CD8-positive, alpha-beta T cell (primary cell): ENCODE measurements at places on chromosomes 2 and 18. TPM values are rescaled to one million over a fixed set of nuclear protein-coding genes. Genes with fewer than 3 reads are reported as not detected.
A peak's percentile ranks its signal among the peaks of the same experiment; 100 is the strongest.

- peak; percentile 47 for DNase-seq
Observed at GRCh38 chr2:74181739-74182138, 3.1 kb upstream of the MOB1A start.

Gene KIAA2012
- not detected for total RNA-seq

Gene C1QL2
- total RNA-seq = not detected

Gene ZBTB7C
- total RNA-seq = not detected

Gene DNAJC10
- total RNA-seq = 27.5 TPM

GRCh38 chr18:7950380-7951136 is 383.4 kb downstream of the PTPRM start:
- no peak for DNase-seq

DNA sequence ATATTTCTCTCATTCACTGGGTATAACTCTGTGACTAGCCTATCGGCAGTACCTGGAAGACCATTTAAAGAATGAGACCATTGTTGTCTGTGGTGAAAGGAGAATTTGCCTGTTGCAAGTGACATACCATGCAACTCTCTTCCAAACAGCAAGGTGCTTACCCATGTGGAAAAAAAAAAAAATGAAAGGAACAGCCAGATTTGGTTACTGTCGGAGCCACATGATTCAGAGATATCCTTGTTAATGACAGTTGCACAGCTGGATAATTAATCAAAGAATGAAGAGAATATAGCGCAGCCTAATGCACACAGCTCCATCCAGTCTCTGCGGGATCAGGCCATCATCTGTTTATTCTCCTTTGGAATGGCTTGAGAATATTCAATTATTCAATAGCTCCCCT is 141.8 kb downstream of the HRH4 start:
- no peak for DNase-seq

DNA sequence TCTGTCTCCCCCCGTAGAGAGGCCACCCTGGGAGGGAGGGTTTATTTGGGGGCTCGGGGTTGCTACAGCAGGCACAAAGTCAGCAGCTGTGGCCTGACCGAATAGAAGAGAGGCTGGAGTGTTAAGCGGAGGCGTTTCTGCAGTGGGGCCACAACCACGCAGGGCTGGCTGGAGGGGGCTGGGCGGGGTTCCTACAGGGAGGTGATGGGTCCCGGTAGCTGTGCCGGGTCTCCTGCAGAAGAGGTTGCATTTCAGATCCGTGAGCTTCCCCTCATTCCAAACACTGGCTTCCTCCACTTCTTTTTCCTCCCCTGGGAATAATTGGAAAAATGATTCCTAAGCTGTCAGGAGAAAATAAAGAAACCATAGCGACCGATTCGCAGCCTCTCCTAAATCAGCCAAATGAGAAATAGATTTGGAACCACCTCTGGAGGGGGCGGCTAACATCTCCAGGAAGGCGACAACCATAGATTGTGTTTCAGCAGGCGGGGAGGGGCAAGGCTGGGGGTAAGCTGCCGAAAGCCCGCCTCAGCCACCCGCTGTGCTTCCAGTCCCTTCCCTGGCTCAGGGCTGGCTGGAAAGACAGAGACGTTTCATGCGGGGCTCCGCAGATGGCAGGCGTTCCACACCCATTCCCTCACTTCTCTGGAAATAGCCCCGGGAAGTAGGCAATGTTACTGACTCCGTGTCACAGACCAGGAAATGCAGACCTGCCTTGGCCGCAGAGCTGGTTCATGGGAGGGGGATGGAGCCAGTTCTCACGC is 85.6 kb upstream of the TAF1B start:
- no peak for DNase-seq

DNA sequence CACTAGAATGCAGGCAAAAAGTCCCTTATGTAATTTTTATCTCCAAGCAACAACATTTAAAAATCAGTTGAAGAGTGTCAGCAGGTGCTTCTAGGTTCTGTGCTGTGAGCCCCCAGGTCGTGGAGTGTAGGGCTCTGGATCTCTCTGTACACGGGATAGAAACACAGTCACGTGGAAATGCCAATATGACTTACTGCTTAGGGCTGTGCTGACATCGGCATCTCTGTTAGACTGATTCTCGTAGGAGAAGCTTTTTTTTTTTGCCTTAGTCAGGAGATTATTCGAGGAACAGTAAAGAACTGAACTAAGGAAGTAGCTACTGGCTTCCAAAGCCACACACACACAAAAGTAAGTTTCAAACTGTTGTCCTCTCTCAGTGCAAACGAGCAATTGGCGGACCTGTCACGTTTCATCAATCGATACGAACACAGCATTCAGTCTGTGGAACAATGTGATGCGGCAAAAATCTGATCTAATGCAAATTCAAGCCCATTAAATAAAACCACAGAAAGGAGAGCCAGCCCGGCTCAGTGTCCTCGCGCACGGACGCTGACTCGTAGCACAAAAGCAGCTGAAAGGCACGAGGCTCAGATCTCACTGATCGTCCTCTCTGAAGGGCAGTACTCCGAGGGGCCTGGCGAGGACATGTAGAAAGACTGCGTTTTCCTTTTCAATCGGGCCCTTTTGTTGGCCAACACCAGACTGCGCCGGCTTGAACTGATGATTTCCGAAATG is 41.5 kb downstream of the PRELID3A start:
- DNase-seq = no peak

DNA sequence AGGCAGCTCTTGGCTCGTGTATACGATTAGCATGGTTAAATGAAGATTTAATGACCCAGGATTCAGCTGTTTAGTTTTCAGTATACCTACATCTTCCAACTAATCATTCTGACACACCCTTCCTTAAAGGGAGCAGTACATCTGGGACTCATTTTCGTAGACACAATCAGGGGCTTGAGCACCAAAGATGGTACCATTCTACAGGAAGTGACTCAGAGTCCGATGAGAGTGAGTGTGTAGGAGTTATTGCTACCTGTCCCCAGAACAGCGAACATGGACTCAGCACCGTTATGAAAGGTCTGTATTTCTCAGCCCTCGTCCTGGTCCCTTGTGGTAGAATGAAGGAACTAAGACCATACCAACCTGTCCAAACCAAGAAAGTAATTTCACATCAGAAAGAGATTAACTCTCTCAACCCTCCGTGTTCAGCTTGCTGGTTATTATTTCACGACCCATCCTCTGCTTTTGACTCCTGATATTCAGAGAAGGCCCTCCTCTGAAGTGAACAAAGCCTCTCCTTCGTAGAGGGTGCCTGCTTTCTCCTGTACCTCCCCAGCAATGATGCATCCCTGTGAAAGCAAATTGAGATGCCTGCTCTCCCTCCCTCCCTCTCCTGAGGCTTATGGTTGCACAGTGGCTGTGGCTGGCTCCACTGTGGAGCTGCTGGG is 214.8 kb downstream of the MTX2 start:
- no peak for DNase-seq

Gene PRADC1
- total RNA-seq = 2.4 TPM

DNA sequence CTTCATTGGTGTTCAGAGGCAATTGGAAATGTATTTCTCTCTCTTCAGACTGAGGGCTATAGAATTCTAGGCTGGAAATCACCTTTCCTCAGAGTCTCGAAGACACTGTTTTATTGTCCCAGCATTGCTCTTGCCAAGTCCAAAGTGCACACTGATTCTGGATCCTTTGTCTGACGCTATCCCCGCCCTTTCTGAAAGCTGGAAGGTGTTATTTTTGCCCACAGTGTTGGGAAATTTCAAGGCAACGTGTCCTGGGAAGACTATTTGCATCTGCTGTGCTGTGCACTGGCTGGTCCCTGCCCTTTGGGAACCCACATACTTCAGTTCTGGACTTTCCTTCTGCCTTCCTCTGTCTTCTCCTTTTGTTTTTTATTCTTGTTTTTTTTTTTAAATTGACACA is 190.8 kb downstream of the SH3BP4 start:
- DNase-seq = no peak

DNA sequence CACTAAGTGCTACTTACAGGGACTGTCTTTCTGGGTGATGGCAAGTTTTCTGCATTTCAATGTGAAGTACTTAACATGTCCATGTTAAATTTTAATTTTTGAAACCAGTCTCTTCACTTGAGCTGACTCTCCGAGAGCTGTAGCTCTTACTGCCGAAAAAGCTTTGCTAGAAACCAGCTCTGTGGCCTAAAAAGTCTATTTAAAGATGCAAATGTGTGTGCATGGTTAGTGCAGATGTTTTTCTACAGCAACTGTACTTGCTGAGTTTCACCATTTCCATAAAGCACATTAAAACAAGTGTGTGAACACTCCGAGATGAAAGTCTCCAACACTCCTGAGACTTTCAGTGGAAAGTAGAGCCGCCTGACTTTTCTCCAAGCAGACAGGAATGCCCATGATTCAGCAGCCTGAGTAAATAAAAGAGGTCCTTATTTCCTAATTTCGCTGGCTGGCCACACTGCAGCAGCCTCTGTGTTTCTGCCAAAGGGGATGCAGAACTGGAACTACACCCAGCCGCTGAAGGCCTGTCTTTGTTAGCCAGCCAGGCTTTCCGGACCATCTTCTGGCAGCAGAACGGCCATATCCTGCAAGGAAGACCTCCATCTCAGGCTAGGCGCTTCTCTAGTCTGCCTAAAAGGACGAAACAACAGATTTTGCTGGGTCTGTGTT is 121.2 kb downstream of the ZNF521 start:
- no peak for DNase-seq

GRCh38 chr18:62554061-62554815 is 31.4 kb downstream of the ZCCHC2 start:
- DNase-seq = no peak

Gene TNS1
- not detected for total RNA-seq

GRCh38 chr2:238448031-238448955 is 21.6 kb downstream of the ASB1 start:
- DNase-seq = no peak

Gene PLEKHH2
- total RNA-seq = 1.5 TPM

GRCh38 chr2:240894836-240895558 is 959 bp downstream of the MAB21L4 start:
- DNase-seq = peak; percentile 12

Gene EN1
- not detected for total RNA-seq

- no peak for DNase-seq
Observed at GRCh38 chr2:174051741-174052583, 86.8 kb upstream of the SP3 start.

DNA sequence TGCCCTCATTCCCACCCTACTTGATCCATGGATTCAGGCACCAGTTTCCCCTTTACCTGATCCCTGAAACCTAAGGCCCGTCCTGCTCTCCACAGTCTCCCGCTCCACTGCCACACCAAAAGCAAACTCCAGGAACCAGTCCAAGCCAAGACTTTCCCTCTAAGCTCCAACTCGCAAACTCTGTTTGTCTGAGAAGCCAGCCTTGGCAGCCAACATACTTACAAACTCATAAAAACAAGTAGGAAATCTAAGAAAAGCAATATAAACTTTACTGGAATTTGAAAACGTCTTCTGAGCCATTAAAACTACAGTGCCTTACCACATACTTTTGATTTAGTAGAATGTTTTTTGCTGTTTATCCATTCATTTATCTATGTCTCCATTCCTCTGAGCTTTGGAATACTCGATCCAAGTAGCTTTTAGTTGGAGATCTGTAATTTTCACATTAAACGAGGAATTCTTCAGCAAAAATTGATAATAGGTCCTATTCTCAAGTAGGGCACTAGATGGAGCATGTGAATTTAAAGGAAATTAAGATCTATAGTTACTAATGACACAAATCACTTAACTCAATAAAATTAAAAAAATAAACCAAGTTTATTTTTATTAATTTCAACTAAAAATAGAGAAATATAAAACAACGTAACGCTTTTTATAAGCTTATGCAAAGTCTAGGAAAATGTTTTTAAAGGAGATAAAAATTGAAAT is 199.7 kb downstream of the MYO3B start:
- DNase-seq = no peak

DNA sequence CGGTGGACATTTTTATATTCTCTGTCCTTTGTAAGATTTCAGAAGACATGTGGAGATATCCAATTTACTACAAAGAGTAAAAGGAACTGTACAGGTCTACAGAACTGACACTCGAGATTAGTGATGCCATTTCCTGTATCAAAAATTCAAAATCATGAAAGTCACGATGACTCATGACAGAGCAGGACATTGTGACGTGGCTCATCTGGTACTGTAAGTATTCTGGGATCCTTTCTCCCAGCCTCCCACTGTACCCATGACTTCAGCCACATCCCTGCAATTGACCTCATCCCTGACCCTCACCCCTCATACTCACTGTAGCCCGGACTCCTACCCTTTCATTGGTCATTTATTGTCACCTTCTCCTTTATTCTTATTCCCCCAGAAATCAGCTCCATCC is 736.5 kb downstream of the EPHA4 start:
- no peak for DNase-seq

- DNase-seq = no peak
Observed at GRCh38 chr2:216554755-216555154, 56.1 kb downstream of the RPL37A start.

DNA sequence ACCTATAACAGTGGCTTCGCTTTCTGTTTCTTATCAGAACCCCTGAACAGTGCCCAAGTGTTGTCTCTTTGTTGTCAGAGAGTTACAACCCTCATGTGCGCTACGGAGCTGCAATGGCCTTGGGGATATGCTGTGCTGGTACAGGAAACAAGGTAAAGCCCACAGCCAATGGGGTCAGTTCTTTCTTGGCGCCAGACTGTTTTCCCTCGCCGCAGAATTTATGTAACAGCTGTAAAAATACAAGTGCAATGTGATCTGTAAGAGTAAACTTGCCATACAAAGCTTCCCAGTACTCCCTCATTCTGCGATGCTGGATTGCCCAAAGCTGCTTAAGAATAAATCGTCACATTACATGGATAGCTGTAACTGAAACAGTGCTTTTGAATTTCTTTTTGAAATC is 13.9 kb upstream of the HTR2B start:
- no peak for DNase-seq

GRCh38 chr2:77363277-77363676 is 158.9 kb downstream of the LRRTM4 start:
- DNase-seq = no peak

DNA sequence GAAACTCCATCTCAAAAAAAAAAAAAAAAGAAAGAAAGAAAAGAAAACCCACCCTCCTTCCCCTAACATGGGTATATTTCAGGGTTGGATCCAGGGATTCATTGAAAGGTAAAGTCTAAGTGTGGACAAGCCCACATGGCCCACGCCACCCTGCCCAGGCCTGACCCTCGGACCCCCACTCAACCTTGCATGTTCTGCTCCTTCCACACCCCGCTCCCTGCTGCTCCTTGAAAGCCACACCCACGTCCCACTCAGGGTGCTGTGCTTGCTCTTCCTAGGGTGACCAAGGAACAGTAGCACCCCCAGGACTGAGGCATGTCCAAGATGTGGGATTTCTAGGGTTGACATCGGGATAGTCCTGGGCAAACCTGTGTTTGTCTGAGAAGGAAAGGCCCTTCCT is 172.7 kb upstream of the MYCN start:
- DNase-seq = no peak

Gene RESP18
- total RNA-seq = not detected

GRCh38 chr18:7824970-7825369 is 257.9 kb downstream of the PTPRM start:
- DNase-seq = no peak

DNA sequence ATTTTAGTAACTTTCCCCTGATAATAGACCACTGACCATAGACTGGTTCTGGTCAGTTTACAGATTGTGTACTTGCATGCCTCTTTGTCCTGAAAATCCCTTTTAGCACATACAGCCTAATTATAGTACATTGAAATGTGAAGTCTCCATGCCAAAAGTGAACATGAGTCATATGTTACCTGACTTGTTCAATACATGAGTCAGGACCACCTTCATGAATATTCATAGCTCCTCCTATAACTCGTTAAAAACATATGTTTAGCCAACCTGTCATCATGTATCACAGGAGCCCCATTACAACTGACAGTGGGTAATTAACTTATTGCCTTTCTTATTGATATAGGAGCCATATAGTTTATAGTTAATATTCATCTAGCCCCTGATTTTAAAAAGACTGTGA is 78.6 kb downstream of the SH3YL1 start:
- no peak for DNase-seq

GRCh38 chr2:43941359-43941758 is 54.4 kb downstream of the LRPPRC start:
- DNase-seq = no peak

Gene ANKRD29
- not detected for total RNA-seq
